ENCODE measurements at places on chromosomes 2 and 18.

DNA sequence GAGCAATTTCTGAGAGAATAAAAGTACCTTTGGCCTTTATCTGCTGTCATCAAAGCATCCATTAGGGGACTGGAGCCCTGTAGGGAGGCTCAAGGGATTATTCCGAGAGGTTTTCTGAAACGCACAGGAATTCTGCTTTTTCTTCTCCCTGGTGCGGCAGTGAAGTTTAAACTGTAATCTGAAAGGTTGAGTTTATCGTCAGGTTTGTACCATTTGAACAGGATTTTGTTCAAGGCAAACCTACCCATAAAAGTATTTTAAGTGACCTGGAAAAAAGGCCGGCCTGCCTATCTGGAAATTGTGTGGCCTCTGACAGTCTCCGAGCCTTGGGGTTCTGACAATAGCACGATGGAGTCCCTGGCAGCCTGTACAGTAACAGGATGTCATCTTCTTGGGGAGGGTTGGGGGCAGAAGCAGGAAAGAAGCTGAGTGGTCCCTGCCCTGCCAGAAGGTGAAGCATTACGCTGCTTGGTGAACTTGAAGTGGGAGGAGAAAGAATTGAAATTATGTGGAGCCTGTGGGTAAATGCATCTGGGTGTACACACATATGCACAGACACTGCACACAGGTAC, 272.0 kb downstream of the CYRIA start:
- no peak for DNase-seq

- DNase-seq, result no peak
These were observed 97.3 kb upstream of the PIEZO2 start for GRCh38 chr18:11246495-11247300.

DNA sequence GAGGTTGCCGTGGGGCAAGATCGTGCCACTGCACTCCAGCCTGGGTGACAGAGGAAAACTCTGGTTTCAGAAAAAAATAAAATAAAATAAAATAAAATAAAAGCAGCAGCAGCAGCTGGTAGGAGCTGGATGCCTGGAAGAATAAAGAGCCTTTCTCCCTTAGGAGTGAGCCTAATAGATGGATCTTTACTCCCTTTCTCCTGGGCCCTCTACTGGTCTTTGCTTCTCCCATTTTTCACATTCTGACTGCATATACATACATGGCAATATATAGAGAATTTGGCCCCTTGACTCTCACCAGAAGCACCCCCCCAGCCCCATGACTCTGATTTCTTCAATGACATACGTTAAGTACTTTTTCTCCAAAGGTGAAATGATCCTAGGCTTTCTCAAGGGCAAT, 9.8 kb upstream of the MALT1 start:
- DNase-seq, result no peak

GRCh38 chr2:88521445-88522073, 69.1 kb upstream of the FOXI3 start:
- no peak for DNase-seq

DNA sequence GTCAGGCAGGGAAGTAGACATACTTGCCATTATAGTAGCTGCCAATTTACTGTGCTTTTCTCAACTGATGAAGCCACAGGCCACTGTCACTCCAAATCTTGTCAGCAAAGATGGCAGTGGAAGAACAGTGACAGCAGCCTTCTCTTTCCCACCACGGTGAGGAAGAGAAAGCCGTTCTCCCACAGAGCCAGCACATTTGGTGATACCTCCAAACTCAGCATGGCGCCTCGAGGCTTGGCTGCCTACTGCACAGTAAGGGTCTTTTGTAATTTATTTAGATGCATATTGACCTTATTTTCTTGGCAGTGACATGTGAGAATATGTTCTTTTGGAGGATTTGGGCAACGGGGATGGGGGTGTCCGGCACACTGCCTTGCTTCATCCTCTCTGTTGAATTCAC, 117.2 kb upstream of the CDH20 start:
- no peak for DNase-seq

DNA sequence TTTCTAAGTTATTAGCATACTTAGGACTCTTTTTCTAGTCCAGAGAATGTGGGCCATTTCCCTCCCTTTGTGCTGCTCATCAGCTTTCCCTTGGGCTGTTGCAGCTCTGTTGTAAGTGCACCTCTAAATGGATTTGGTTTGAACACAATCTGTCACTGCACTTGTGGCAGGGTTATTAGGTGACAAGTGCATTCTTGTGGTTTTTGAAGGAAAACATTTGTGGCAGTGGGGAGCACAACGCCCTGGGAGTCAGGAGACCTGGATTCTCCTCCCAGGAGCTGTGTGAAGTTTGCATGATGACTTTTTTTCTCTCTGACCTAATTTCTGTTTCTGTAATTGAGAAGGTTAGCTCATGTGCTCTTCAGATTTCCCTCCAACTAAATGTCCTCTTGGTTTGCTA, 630.9 kb upstream of the FAM98A start:
- no peak for DNase-seq

GRCh38 chr2:171540437-171540836, 18.2 kb downstream of the CYBRD1 start:
- DNase-seq, result no peak

DNA sequence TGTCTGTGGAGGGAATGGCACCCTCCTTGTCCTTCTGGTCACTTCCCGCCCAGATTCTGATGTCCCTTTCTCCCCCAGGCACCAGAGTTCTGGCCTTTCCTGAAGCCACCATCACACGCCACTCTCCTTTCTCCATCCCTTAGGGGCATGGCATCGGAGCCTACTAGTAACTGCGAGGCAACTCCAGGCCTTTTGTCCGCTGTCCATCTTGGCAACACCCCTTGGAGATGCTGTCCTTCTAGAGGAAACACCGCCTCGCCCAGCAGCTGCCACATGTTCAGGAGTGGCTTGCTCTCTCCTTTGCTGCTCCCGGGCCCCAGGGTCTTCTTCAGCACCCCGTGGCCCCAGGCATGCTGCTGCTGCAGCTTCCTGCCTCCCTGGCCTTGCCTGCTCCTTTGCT, 267.0 kb downstream of the SRBD1 start:
- no peak for DNase-seq

DNA sequence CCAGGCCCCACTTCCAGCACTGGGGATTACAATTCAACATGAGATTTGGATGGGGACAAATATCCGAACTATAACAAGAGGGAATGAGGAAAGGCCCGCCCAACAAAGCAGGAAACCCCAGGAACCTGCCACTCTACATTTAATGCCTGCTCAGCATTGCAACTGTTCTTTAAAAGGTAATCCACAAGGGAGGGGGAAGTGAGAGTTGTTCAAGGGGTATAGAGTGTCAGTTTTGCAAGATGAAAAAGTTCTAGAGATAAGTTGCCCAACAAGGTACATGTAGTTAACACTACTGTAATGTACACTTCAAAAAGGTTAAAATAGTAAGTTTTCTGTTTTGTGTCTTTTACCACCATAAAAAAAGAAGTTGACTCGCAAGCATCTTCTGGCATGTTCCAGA, 137.6 kb downstream of the MBD2 start:
- no peak for DNase-seq

- DNase-seq, result no peak
These were observed at the start of gene CD8A for GRCh38 chr2:86790676-86791572. Gene CD8A, minus strand, starts transcription at chr2:86790913. Its CDS starts 88 bp downstream, at chr2:86790825.

DNA sequence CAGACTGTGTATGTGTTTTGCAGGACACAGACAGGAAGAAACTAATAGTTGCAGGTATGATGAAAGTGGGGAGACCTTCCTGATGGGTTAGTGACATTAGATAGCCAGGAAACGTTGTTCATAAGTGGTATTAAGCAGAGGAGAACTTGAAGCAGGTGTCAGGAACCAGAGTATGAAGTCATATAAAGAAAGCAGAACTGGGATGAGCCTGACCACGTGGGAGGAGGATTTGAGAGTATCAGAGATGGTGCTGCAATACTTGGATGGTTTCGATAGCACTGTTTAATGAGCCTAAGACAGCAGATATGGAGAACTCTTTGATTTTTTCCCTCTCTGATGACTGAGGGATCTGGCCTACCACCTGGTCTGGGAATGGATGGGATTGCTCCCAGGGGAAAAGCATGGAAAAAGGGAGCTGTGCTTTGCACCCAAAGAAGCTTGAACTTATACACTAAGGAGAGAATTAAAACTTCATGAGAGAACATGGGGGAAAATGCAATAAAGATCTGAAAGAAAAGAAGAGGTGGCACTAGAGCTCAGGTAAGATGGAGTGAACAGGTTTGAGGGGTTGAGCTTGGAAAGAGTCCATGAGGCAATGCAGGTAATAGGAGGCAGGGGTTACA, 226.0 kb upstream of the LRRTM1 start:
- DNase-seq, result no peak

GRCh38 chr2:104641786-104642185, 212.1 kb upstream of the POU3F3 start:
- DNase-seq, result no peak

GRCh38 chr18:27114842-27115241, 70.3 kb downstream of the CHST9 start:
- no peak for DNase-seq

- DNase-seq, result no peak
These were observed 132.2 kb downstream of the ARL4C start for GRCh38 chr2:234364661-234365060.

GRCh38 chr2:62216616-62217015, 20.7 kb downstream of the B3GNT2 start:
- DNase-seq, result no peak

DNA sequence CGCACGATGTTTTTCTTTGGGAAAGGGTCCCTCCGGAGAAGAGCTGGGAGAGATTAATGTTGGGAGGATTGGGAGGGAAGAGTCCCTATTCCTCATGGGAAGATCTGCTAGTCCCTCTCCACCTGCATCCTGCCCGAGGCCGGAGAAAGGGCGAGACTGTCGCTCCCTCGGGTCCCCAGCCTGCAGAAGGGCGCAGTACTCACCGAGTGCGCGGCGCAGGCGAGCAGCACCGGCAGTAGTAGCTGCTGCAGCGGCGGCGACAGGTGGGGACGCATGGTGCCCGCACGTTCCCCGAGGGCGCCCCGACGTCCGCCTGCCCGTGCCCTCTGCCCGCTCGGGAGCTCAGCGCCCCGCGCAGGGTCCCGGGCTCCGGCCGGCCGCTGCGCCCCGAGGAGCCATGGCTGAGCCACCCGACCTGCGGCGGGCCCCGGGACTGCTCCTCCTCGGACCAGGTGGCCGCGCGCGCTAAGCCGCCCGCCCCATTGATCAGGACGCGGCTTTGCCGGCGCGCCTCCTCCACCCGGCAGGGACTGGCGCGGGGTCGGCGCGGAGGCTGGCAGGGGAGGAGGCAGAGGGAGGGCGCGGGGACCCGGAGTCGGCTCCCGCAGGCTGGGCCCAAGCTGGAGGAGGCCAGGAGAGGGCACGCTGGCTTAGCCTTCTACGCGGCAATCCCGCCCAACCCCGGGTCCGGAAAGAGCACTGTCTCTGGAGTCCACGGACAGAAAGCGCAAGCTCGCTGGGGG, at the start of gene SCTR:
SCTR (minus strand) TSS at position 532 of the 743 bp plus-strand sequence; CDS start at position 275, 257 bp downstream.
- DNase-seq, result peak; percentile 4
